ENCODE measurements at places on chromosomes 11 and 22. TPM values are rescaled to one million over a fixed set of nuclear protein-coding genes. Genes with fewer than 3 reads are reported as not detected.
A peak's percentile ranks its signal among the peaks of the same experiment; 100 is the strongest.

Gene CDC42BPG
- 20.7 TPM for total RNA-seq

Gene PARVG
- 20.9 TPM for total RNA-seq

Gene HIPK3
- total RNA-seq: 162 TPM

Gene TNNI2
- total RNA-seq: 1.3 TPM

Gene GGT5
- total RNA-seq: 103 TPM

Gene CDHR5
- total RNA-seq: 7.0 TPM

Gene SAA2
- total RNA-seq: 82.0 TPM

Gene MS4A14
- 2.1 TPM for total RNA-seq

Gene CARNS1
- 1.7 TPM for total RNA-seq

DNA sequence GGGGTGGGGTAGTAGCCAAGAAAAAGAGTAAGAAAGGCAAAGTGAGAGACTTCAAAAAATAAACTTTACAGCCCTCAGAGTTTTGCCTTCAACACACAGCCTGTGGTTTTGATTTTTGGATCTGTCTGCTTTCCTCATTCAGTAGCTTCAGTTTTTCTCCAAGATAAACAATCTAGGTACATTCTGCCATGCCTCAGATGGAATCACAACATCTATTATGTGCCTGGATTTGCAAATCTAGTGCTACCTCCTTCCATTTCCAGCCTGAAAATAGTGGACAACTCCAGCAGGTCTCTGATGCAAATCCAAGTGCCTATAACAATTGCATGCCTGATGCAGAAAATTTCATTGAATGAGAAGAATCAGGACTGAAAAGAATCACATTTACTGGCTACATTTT lies 206.6 kb upstream of the GUCY1A2 start:
- no peak for DNase-seq

GRCh38 chr11:83508804-83509203 lies 222.6 kb upstream of the CCDC90B start:
- DNase-seq: no peak

DNA sequence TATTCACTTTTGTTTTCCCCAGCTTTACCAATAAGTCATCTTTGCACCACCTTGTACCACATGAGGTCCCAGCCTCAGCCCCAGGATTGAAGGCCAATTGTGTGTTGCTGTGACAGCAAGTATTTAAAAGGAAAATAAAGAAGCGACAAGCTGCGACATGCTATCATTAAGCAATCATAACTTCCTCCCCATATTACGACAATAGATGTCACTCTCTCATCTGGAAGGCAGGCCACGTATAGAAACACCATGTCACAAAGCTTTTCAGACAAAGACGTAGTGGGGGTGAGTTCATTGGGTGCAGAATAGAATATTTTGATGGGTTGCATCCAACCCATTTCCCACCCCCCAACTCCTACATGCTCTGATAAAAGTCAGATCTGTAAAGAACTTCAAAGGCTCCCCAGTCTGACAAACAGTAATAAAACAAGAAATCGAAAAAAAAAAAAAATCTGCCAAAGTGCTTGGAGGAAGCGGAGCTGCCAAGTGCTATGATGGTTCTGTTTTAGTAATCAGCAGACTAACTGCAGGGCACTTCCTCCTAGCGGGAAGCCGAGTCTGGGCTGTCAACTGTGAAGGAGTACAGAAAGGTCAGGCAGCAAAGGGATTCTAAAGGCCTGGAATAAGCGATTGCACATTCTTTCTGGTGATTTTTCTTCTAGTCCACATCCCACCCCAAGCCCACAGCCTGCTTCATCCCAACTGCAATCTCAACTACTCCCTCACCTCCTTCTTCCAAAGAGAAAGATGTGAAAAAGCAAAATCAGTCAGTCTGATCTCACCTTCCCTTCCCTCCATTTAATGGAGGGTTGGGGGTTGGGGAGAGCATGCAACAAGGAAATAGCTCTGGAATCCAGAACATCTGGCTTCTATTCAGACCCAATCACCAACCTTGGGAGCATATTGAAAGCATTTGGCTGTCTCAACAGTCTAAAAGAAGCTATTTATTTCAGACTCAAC lies 131.4 kb upstream of the UBASH3B start:
- DNase-seq: peak; percentile 75

DNA sequence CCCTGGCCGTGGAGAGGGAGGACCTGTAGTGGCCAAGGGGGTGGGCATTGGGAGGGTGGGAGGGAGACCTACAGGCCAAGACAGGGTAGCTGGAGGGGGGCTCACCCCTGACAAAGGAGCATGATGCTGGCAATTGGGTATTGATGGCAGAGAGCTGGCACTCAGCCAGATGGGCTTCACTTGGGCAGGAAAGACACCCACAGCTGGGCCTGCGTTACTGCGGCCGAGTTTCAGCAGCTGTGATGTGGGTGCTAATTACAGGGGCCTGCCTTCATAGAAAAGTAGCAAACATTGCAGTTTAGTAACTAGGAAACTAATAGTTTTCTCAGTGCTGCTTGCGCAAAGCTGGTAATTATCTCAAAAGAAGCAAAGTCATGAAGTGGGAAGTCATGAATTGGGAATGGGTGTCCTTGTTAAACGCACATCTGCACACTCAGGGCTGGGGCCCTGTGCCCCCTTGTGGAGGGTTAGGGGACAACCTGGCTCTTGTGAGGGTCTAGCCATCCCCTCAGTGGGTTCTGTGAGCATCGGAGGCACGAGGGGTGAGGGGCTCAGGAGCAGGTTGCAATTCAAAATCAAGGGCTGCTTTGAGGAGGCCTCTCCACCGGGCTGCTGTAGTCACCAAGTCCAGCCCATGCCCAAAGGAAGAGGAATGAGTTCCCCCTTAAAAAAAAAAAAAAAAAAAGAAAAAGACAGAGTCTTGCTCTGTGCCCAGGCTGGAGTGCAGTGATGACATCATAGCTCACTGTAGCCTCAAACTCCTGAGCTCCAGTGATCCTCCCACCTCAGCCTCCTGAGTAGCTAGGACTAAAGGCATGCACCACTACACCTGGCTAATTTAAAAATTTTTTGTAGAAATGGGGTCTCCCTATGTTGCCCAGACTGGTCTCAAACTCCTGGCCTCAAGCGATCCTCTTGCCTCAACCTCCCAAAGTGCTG lies 24.4 kb upstream of the TXNRD2 start:
- no peak for DNase-seq

DNA sequence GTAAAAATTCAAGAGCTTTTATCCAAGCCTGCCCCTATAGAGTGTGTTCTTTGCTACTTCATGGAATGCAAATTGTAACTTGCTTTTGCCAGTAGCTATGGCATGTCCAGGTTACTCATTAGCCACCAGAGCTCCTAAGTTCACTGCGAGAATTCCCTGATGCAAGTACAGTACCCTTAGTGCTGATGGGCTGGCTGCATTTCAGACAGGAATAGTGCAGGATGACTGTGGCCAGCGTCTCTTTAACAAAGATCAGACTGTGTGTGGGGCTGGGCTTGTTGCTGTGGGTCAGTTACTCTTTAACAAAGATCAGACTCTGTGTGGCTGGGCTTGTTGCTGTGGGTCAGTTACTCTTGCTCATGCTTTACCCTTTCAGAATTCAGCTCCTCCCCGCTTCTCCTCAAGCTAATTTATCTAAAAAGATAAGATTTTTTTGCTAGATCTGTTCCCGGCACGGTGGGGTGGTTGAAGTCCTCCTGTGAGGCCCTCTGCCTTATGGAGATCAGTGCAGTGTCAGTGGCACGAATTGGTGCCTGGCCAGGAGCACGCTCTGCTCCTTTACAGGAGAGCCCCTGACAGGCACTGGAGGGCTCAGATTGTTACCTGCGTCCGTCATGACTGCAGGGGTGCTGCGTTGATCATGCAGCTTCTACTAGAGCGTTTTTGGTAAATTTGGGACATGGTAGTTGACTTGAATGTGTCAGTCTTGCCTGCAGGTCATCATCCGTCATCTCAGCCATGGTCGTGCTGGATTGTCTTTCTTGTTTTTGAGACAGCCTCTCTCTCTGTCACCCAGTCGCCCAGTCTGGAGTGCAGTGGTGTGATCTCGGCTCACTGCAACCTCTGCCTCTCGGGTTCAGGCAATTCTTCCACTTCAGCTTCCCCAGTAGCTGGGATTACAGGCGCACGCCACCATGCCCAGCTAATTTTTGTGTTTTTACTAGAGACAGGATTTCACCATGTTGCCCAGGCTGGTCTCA lies 27.0 kb downstream of the AP2A2 start:
- peak; percentile 95 for DNase-seq

GRCh38 chr22:40417041-40417440 lies 46.6 kb downstream of the SGSM3 start:
- DNase-seq: no peak

DNA sequence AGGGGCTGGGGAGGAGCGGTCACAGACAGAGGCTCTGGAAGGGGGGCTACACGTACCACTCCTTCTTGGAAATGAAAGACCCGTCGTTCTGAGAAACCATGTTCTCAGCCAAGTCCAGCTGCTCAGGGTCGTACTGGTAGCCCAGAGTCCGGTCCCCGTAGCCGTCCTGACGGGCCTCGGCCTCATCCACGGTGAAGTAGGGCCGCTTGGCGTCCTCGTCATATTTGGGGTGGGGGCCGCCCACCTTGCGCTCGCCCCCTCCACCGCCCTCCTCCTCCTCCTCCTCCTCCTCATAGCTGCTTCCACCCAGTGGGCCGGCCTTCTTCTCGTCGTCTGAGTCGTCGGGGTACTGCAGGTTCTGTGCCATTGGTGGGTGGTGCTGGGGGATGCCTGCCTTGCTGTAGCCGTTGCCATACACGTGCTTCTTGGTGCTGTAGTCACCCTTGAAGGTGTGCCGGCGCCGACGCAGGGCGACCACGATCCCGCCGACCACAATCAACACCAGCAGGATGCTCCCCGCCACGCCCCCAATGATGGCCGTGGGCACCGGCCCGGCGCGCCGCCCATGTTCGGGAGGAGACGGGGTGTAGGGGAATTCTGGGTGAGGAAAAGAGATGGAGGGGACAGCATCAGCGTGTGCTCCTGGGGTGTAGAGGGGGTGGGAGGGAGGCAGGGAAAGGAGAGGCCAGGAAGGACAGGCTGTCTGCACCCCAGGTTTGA lies 64.1 kb downstream of the NECTIN1 start:
- DNase-seq: no peak

DNA sequence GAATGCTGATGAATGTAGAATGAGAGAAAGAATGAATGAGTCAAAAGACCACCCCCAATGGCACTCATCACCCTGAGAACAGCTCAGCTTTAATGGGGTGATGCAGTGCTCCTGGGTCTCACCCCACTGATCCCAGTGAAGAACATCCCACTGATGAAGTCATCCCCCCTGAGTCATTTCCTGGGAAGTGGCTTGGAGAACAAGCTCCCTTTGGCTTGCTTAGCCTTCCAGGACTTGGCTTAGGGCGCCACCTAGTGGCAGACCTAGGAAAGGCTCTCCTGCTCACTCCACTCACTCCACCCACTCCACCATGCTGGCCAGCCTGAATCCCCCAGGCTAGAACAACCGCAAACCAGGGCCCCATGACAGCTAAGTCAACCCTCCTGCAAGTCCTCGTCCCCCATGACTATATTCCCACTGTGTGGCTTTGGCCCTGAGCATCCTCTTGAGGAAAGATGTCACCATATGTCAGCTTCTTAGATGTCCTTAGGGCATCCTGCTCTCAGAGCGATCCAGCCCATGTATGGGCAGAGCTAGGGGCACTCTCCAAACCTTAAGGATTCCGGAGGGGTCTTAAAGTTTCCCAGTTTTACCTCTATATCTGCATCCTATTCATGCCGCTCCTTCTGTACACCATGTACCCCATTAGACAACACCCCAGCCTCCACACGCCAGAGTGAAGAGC lies 17.8 kb upstream of the TMPRSS13 start:
- peak; percentile 94 for DNase-seq

DNA sequence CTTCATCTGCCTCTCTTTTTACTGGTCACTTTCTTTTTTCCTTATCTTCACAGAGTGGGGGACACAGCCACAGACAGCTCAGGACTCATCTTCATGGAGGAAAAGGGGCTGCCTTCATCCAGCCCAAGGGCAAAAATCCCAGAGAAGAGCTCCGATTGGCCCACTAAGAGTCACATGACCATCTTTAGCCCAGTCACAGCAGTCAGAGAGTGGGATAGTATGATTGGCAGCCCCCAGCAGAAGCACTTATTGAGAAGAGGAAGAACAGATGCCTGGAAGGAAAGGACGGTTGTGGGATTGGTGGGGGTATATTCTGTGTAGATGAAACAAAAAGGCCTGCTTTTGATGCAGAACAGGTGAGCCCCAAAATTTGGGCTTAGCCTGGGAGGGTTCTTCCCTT lies 77.8 kb downstream of the MN1 start:
- no peak for DNase-seq

GRCh38 chr11:86473991-86474833 lies 99.5 kb downstream of the CCDC81 start:
- DNase-seq: no peak

- DNase-seq: no peak
These were observed 6.0 kb upstream of the CLCF1 start for GRCh38 chr11:67379061-67380058.

DNA sequence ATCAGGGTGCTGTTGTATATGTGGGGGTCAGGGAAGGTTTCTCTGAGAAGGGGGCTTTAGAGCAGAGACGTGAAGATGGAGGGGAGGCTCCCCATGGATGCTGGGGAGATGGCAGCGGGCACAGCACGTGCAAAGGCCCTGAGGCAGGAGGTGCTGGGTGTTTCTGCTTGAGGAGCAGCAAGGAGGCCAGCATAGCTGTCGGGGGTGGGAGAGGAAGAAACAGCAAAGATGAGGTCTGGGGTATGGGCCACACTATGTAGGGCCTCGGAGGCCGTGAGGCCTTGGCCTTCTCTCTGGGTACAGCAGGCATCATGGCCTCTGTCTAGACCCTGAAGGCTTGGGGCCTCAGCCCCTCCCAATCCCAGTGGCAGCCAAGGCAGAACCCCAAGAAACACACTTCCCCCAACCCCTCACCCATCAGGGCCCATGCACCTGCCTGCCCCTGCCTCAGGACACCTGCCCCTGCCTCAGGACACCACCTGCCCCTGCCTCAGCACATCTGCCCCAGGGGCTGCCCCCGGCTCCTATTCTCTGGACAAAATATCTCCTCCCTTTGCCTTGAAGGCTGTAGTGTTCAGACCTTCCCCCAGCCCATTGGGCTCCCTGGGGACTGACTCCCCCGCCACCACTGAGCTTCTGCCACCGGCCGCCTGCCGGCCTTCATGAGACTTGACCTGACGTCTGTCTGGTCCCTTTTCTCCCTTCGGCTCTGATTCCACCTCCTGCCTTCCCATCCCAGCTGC lies 6.2 kb downstream of the ALDH3B1 start:
- DNase-seq: no peak

DNA sequence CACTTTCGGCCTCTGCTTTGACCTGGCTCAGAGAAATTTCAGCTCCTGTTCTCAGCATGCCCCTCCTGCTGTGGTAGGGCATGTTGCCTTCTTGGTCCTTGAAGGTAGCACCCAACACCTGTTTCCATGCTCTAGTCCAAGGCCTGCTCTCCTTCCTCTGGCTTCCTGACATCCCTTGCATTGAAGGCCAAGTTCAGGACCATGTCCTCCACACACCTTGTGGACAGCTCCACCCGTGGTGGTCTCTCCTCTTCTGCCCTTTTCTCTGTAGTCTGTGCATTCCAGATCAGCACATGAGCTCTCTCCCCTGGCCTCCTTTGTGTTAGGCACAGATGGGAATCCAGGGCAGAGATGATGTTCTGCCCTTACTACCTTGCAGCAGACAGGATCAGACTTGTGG lies 225.3 kb downstream of the ADAMTS15 start:
- no peak for DNase-seq

DNA sequence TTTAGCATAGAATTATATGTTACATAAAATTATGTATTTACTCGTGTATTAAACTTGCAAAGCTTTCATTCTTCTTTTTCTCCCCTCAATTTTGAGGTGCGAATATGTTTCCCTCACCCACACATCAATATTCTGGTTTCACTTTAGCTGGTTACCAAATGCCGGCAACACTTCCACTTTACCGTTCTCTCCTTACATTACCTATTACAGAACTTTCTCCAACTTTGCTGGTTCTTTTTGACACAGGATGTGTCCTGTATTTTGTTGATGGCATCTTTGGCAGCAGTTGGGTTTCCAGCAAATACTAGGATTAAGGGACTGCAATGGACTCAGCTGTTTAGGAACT lies 84.9 kb downstream of the PRR5L start:
- DNase-seq: no peak

Measured in kidney (tissue), 22 donors.